Stimulated activated CD4-positive, alpha-beta T cell treated with anti-CD3 and anti-CD28 coated beads, Interleukin-2, amount 100 ng/mL, for 48 hours (primary cell): ENCODE measurements at places on chromosomes 7 and 10.

DNA sequence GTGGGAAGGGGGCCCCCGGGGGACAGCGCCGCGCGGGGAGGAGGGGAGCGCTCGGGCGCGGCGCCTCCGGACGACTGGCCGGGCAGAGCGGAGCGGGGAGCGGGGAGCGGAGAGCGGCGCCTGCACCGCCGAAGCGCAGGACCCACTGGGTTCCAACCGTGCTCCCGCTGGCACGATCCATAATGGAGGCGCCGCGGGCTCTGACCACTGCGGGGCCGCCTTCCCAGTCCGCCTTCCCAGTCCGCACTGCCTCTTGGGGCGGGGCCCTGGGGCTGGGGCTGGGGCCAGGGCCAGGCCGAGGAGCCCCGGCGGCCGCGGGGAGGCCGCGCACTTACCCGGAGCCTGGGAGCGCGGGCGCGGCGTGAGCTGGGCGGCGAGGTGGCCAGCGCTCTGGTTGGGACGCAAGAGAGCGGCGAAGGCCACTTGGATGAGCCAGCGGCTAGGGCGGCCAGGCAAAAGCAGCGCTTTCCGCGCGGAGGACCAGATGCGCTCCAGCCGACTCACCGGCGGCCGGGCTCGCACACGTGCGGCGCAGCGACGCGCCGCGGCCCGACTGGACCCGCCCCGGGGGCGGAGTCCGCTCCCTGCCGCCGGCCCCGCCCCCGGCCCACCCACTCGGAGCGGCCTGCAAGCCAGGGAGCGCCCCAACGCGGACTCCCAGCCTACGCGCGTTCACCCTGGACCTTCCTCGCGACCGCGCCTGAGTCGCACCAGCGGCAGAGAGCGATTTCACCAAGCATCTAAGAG, at the start of gene PUS7:
Gene PUS7 (minus strand): TSS at position 555 of the 747 bp plus-strand sequence. CDS start 13,759 bp downstream, outside the sequence.
- DNase-seq, result peak; percentile 83

DNA sequence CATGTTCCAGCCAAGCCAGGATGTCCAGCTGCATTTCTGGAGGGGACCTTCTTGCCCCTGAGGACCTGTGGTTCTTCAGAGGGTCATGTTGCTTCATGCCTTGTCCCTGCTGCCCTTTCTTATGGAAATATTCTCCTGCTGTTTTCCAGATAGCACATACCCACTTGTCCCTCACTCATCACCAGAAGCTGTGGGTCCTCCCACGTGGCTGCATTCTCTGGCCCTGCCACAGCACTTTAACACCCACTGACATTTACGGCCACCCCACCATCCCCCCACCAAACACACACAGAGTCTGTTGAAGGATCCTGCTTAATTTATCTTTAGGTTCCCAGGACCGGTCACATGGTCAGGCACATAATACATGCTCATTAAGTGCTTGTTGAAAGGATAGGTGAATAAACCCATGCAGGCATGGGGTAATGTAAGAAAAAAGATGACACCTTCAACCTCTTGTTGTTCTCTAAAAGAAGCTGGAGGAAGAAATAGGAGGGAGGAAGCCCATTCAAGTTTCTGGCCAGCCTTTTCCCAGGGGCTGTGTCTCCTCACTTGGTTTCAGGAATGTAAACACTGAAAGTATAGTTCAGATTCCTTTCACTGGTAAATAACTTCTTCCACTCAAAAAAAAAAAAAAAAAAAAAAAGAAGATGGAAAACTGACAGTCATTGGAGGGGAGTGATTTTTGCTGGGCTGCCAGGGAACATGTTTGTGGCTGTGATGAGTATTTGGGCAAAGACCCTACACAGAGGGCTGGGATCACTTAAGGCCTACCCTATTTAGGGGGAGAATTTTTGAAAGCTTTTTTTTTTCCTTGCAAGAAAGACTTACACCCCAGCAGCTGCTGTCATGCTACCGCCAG, 19.8 kb upstream of the BMPER start:
- DNase-seq, result no peak

DNA sequence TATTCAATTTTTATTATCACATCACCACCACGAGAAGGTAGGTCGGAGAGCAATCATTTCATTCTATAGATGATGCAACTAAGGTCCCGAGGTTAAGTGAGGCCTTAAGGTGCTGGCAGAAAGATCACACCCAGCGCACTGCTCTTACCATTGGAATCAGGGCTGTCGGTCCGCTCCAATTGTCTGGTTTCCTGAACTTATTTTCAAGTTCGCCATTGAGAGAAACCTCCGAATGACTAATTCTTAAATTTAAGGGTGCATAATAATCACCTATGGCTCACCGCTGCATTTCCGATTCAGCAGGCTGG, 625 bp upstream of the GSTO2 start:
- no peak for DNase-seq

GRCh38 chr7:134676743-134677142, 30.1 kb downstream of the BPGM start:
- DNase-seq, result no peak

GRCh38 chr10:78529262-78529661, 495.6 kb downstream of the RPS24 start:
- no peak for DNase-seq

DNA sequence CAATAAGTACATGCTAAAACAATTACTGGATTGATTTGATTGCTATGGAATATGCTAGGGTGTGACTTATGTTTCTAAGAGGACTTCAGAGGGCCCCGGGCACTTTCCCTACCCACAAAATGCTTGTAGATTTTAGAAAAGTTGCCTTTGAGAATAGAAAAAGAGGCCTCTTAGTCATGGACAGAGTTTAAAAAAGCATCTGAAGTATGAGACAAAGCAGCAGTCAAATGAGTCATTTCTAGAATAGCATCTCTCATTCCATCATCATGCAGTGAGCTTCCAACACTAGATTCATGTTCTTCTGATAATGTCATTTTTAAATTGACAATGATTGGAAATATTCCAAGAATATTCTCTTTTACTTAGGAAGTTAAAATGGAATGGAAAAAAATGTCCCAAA, 675.1 kb upstream of the PCDH15 start:
- no peak for DNase-seq
